T47D (cell line): ENCODE measurements at places on chromosomes 13 and 19.

DNA sequence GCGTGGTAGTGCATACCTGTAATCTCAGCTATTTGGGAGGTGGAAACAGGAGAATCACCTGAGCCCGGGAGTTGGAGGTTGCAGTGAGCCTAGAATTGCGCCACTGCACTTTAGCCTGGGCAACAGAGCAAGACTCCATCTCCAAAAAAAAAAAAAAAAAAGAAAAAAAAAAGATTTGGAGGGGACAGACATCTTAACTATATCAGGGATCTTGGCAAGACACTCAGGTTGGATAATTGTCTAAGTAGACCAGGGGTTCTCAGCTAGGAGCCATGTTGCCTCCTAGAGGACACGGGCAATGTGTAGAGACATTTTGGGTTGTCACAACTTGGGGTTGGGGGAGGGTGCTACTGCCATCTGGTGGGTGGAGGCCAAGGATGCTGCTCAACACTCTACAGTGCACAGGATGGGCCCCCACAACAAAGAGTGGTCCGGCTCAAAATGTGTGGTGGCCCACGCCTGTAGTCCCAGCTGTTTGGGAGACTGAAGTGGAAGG lies 1.9 kb upstream of the ZNF580 start:
- DNase-seq: peak; percentile 68

DNA sequence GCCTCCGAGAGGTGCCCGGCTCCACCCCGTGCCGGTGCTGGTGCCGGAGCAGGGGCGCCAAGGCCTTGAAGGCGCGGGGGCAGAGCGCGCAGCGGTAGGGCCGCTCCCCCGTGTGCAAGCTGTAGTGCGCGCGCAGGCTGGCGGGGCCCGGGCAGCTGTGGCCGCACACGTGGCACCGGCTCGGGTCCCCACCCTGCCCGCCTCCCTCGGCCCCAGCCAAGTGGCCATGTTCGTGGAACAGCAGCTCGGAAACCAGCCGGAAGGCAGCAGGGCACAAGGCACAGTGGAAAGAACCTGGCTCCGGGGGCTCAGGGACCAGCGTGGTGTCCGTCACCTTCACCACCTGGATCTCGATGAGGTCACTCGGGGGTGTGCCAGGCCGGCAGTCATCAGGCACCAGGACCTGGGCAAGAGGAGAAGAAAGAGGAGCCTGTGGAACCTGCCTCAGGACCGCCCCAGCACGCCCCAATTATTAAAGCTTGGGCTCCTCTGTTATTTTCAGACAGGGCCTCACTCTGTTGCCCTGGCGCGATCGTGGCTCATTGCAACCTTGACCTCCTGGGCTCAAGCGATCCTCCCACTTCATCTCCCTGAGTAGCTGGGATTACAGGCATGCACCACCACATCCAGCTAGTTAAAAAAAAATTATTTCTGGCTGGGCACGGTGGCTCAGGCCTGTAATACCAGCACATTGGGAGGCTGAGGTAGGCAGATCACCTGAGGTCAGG lies 2.0 kb downstream of the ZNF784 start:
- no peak for DNase-seq

DNA sequence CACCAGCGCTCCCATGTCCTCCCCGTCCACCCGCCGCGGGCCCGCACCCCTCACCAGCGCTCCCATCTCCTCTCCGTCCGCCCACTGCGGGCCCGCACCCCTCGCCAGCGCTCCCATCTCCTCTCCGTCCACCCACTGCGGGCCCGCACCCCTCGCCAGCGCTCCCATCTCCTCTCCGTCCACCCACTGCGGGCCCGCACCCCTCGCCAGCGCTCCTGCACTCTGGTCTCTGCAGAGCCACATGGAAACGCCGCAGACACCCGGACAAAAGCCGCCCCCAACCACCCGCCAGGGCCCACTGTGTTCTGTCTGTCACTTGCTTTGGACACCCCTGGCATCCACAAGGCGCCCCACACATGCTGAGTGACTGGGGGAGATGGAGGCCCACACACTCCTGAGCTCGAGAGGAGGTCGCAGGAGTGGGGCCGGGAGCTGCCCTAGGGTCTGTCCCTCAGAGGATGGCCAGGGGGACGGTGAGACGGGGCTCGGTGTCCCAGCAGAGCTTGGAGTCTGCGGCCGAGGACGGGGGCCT lies 7.4 kb downstream of the CFD start:
- DNase-seq: no peak

- no peak for DNase-seq
These were observed 9.2 kb upstream of the WASF3 start for GRCh38 chr13:26548205-26548765.

DNA sequence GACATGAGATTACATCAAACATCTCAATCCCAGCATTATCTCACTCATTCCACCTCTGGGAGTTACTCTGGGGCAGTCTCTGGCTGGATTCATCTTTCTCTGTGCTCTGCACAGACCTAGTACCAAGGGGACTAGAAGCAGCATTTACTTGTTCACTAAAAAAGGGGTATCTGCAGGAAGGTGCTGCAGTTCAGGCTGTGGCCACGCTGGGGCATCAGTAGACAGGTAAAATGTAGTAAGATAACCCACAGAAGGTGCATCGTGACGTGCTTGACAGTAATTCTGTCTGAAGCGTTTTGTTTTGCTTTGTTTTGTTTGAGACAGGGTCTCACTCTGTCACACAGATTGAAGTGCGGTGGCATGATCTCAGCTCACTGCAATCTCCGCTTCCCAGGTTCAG lies 29.3 kb downstream of the ZNF564 start:
- no peak for DNase-seq

- DNase-seq: no peak
These were observed 501 bp downstream of the SIRT2 start for GRCh38 chr19:38898788-38899446.

DNA sequence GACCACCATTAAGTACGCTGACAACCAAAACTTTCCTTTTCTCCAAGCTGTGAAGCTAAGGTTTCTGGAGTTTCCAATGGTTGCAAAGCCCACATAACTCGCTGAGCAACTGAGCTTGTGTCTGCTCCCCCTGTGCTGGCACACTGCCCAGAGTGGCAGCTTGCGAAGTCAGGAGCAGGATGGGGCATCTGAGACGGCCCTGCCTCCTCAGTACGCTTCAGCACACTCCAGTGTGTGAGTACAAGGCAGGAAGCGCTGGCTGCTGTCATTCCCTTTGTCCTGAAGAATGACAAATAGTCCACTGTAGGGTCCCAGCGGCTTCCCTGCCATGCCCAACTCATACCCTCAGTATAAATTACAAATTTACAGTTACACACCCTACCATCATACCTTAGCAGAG lies 51.5 kb downstream of the SKA3 start:
- no peak for DNase-seq

DNA sequence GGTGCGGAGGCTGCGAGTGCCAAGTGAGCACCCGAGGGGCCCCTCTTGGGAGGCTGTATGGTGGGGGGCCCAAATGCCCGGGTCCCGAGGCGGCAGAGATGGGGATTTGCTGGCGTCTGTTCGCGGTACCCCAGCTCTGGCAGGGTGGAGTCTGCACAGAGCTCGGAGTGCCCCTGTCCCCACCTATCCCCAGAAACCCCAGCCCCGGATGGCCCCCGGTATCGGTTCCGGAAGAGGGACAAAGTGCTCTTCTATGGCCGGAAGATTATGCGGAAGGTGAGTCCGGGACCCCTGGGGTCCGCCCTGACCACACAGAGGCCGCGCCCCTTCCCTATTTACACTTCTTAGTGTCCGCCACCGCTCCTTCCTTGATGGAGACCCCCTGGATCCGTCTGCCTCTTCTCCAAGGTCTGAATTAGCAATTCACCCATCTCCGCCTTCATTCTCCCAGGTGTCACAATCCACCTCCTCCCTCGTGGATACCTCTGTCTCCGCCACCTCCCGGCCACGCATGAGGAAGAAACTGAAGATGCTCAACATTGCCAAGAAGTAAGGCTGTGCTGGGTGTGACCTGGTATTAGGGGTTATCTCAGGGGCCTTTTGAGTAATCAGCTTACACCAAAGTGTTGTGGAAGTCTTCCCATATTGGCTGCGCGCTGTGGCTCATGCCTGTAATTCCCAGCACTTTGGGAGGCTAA lies 630 bp downstream of the PNPLA6 start:
- DNase-seq: no peak

GRCh38 chr19:5536337-5536894 lies 31.3 kb downstream of the TINCR start:
- no peak for DNase-seq

DNA sequence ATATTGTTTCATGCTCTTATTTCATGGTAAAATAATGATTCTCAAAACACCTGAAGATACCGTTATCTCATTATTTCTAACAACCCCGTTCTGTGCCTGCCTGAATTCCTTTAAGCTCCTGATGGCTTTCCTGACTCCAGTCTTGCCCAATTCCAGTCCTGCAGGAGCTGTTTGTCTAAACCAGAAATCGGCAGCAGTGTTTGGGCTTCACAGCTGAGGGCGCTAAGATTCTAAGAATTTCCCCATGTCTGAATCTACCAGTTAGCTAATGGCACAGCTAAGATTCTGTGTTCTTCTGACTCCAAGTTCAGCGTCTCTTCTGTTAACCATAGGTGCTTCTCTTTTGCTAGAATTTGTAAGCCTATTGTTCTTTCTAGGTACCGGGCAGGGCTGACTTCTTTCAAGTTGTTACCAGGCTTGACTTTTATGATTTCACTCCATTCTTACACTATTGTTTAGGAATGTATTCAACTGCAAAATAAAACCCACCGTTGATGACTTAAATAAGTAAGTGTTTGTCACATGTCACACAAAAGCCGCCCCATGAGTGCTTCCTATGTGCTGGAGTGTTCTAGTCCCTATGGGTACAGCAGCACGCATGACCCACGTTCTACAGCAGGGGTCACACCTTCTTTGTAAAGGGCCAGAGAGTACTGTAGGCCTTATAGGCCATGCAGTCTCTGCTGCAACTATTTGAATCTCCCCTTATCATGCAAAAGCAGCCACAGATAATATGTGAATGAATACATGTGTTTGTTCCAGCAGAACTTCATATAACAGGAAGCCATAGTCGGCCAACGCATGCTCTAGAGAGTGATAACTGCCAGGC lies 168.3 kb upstream of the RNF113B start:
- no peak for DNase-seq

DNA sequence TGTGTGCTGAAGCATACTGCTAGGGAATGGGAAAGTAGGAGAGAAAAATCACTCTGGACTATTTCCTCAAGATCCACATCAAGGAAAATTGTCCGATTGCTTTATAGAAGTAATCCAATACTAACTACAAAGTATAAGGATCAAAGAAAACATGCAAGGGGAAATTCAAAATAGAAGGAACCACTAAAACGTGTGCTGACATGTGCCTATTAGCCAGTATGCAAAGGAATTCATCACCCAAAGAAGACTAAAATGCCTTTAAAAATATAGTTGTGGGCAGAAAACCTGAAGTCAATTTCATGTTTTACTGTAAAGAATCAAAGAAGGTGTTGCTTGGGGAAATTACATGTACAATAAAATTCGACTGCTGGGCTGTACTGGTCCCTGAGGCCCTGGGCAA lies 14.3 kb downstream of the DLEU7 start:
- DNase-seq: no peak

GRCh38 chr13:40271271-40271885 lies 395.1 kb downstream of the FOXO1 start:
- DNase-seq: no peak

- DNase-seq: no peak
These were observed 426.9 kb downstream of the PCDH9 start for GRCh38 chr13:66803013-66803807.

GRCh38 chr13:49454388-49455006 lies 10.4 kb downstream of the SETDB2 start:
- no peak for DNase-seq
